ENCODE measurements at places on chromosomes 1 and 21. TPM values are rescaled to one million over a fixed set of nuclear protein-coding genes. Genes with fewer than 3 reads are reported as not detected.

PLA2G2D gene
- total RNA-seq = 0.27 TPM

MAEL gene
- 0.10 TPM for total RNA-seq

DNA sequence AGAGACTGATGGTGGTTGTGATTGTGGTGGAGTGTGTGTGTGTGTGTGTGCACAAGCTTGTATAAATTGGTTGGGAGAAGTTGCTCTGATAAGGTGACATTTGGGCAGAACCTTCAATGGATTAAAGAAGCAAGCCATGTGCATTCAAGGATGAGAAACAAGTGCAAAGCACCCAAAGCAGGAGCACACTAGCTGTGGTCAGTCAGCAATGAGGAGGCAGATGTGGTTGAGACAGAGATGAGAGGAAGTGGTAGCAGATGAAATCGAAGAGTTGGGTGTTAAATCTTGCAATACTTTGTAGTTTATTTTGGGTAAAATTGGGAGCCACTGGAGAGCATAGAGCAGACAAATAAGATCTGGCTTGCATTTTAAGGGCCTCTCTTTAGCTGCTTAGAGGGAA lies 4.4 kb upstream of the PGBD5 start:
- no peak for DNase-seq

CRB1 gene
- total RNA-seq = not detected

DISP3 gene
- total RNA-seq = 0.18 TPM

- no peak for DNase-seq
Measured at GRCh38 chr1:166172106-166172505, 5.3 kb upstream of the FAM78B start.

ADGRL4 gene
- total RNA-seq = not detected

GRCh38 chr1:222880587-222880986 lies 65.7 kb downstream of the DISP1 start:
- no peak for DNase-seq

DNA sequence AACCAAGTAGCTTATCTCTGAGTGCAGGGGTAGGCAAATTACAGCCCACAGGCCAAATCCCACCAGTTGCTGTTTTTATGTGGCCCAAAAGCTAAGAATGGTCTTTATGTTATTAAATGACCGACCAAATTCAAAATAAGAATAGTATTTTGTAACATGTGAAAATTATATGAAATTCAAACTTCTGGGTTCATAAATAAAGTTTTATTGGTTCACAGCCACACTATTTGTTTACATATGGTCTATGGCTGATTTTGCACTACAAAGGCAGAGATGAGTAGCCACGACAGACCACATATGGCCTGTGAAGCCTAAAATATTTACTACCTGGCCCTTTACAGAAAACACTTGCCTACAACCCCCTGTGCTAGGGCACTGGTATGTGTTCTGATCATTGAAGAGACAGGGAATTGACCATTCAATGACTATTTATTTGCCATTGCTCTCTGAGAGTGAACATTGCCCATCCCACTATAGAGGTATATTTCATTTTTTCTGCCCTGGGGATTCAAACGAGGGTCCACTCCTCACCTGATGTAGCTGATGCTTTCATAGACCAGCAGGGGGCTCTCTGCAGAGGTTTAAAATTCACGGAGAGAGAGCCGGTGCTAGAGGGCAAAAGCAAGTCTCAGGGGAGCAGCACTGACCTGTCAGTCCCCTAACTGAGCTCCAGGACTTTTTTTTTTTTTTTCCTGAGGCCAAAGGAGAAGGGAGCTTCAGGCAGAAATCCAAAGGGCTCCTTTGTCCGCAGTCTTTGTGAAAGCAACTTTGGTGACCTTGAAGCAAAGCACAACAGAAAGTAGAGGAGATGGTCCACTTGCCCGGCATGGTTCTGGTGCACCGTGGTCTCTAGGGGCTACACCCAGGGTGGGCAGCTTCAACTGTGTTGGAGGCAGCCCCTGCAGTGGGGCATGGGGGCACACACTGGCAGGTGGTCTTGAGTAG lies 7.3 kb upstream of the GNL2 start:
- no peak for DNase-seq

MAN1C1 gene
- 0.19 TPM for total RNA-seq

GNB1 gene
- 324 TPM for total RNA-seq

GRCh38 chr1:118985640-118986554 lies 2.2 kb downstream of the TBX15 start:
- DNase-seq = no peak

- no peak for DNase-seq
Measured at GRCh38 chr1:162033428-162033827, 9.8 kb upstream of the OLFML2B start.

- DNase-seq = no peak
Measured at GRCh38 chr1:31666263-31666963, 21.7 kb upstream of the PEF1 start.

SH3D21 gene
- 4.9 TPM for total RNA-seq

- DNase-seq = no peak
Measured at GRCh38 chr1:111417755-111418154, 9.8 kb downstream of the OVGP1 start.

DNA sequence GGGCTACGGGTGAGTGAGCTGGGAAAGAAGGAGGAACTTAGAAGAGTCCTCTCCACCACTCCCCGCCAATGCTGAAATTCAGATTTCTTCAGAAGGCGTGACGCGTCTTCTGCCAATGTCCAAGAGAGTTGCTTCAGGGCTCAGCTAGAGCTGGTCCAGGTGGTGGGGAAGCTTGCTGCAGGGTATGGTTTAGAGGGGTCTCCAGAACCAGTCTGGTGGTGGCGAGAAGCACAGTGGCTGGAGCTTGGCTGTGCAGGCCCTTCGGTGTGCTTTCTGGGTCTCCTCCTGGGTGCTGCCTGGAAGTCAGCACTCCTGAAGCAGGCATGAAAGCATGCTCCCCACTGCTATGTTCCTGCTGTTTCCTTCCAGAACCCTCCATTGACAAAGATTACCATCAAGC lies 387.2 kb downstream of the PTPRU start:
- no peak for DNase-seq

GRCh38 chr21:34593954-34594531 lies 20.9 kb downstream of the RCAN1 start:
- DNase-seq = no peak

- no peak for DNase-seq
Measured at GRCh38 chr1:243549108-243549507, 293.3 kb downstream of the SDCCAG8 start.

- peak; percentile 9 for DNase-seq
Measured at GRCh38 chr1:67535474-67535873, 105.3 kb upstream of the SERBP1 start.

GRCh38 chr21:24730661-24731060 lies 876.6 kb downstream of the MRPL39 start:
- no peak for DNase-seq

CD5L gene
- total RNA-seq = 0.10 TPM

- DNase-seq = no peak
Measured at GRCh38 chr1:213829780-213830179, 158.0 kb upstream of the PROX1 start.

DNA sequence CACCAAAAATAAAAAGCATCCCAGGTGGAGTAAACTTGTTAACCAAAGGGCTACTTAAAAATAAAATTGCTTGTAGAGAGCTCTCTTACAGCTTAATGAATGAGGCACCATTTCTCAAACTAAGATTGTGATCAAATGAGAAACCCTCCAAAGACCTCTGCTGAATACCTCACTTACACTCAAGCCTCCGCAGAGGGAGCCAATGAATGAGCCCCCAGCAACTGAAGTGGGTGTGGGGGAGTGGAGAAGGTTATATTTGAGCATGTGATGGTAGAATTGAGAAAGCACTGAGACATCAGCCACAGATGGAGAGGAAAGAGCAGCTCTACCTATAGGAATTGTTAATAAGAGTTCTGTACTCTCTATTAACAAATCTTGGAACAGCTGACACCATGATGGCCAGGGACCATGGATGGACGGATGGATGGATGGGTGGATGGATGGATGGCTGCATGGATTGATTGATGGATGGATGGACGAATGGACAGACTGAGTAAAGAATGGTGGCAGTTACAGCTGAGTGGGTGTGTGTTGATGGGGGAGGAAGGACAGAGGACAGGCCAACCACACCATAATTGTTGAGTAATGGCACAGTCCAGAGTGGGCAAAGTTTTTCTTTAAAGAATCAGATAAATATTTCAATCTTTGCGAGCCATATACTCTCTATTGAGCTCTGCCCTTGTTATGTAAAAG lies 20.3 kb upstream of the TIAM1 start:
- DNase-seq = no peak

GRCh38 chr1:209607102-209607794 lies 23.7 kb downstream of the CAMK1G start:
- DNase-seq = peak; percentile 48

GRCh38 chr1:18055156-18055555 lies 52.4 kb upstream of the IGSF21 start:
- no peak for DNase-seq

TAS1R1 gene
- not detected for total RNA-seq

NCAM2 gene
- 0.13 TPM for total RNA-seq

DNA sequence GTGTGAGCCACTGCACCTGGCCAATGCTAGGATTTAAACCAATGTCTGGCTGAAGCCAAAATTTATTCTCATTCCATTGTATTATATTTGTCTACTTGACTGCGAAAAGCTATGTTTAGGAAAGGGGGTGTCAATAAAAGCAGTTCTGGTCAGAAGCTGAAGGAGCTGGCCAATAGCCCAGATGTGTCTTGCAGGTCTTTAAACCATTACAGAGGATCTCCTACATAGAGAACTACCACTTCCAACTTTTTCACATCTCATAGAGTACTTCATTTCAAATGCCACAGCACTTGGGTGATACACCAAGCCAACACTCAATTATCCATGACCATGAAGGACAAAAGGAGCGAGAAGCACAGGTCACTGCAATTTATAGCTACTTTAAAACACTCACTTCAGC lies 2.5 kb downstream of the SYT11 start:
- no peak for DNase-seq

DNA sequence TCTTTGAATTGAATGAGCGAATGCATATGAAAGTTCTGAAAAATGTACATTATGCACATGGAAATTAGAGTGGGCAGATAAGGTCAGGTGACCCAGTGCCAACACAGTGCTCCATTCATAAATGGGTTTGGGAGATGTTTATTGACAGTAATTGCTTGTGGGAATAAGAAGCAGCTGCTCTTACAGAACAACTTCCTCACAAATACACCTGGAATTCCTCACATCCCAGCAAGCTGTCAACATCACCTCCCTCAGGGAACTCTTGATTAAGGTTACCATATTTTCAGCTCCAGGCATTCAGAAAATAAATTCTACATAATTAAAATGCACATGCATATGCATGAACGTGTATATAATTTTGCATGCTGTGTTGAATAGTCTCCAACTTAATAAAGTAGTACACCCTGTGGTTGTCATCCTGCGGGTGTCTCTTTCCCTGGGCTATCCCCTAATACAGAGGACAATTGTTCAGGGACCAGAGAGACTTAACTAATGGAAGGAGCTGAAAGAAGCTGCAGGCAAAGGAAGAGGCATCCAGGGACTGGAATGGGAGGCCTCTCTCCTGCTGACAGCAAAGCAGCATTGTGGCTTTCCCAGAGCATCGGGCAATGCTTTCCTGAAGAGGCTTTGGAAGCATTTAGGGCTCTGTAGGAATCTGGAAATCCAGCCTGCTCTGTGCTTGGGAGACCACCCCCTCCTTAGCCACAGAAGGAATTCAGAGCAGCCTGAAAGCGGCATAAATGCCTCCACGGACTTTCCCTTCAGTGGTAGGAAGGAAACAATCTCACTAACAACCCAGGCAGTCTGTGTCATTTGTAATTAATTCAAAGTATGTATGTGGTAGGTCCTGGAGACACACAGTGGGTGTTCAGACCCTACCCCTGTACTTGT lies 55.2 kb upstream of the GNG12 start:
- DNase-seq = no peak

GRCh38 chr1:201766131-201766866 lies 62.7 kb upstream of the IPO9 start:
- no peak for DNase-seq

DNA sequence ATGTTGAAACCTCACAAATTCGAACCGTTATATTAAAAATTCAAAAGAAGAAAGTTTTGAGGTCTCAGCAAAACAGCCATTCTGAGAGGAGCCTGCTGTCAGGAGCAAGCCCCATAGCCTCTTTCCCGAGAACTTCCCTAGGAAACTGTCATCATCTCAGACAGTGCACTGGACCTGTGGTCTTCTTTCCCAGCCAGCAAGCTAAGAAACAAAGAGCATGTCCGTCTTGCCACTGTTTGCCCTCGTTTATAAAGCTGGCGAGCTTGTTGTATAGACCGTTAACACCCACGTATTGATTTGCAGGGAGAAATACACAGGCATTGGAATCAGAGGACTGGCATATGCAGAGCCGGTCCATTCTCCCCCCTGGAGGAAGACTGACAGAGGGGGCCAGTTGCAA lies 407.0 kb downstream of the NPHP4 start:
- no peak for DNase-seq

ADORA1 gene
- not detected for total RNA-seq

DNA sequence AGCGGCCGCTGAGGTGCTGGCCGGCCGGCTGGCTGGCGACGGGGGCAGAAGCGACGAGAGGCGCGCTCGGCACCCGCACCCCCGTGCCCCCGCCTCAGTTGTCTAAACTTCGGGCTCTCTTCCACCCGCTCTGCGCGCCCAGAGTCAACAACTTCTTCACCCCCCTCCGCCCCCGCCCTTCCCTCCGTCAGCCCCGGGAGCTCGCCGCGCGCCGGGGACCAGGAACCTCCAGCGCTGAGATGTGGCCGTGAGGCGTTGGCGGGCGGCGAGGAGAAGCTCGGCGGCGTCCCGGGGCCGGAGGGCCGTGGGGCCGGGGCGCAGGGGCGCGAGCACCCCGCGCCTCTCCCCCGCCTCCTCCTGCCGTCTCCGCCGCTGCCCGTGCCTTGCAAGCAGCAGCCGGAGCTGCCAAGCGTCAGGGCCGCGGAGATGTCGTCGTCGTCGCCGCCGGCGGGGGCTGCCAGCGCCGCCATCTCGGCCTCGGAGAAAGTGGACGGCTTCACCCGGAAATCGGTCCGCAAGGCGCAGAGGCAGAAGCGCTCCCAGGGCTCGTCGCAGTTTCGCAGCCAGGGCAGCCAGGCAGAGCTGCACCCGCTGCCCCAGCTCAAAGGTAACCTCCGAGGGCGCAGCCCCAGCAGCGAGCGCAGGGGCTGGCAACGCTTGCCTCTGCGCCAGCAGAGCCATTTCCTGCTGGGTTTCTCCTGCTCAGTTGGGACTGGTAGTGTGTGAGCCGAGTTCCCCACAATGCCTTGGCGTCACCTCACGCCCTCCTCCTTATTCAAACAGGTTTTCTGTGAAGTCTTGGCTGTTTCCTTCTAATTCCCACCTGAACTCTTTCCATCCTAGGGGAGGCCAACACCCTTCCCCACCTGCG lies 710 bp downstream of the PPP2R5A start:
- no peak for DNase-seq

GRCh38 chr1:42730988-42731387 lies 9.0 kb downstream of the CLDN19 start:
- no peak for DNase-seq

- peak; percentile 60 for DNase-seq
Measured at GRCh38 chr1:214439352-214440119, 111.9 kb downstream of the PTPN14 start.

IFI44L gene
- 193 TPM for total RNA-seq

- no peak for DNase-seq
Measured at GRCh38 chr1:235933017-235933765, 66.5 kb upstream of the LYST start.
